CMK (cell line): ENCODE measurements at places on chromosomes 4 and X.
A peak's percentile ranks its signal among the peaks of the same experiment; 100 is the strongest.

GRCh38 chrX:97898798-97899197, 1015.1 kb downstream of the RPA4 start:
- DNase-seq = no peak

GRCh38 chr4:4671774-4672349, 130.0 kb upstream of the STX18 start:
- no peak for DNase-seq

DNA sequence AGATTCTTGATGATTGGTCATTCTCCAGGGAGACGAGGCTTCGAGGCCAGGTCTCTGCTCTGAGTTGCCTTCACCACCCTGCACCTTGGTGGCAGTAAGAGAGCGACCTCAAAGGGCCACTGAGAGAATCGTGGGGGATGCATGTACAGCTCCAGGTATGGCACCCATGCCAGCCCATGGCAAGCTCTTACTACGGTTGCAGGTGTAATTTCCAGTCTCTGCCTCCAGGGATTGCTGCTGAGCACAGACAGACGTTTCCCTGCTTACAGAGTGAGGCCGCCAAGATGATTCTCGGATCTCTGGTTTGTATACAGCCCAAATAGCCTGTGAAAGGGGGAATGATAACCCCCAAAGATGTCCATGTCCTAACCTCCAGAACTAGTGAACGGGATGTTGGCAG, 16.3 kb upstream of the DRD5 start:
- DNase-seq = no peak

- no peak for DNase-seq
These were observed 274.6 kb downstream of the RPA4 start for GRCh38 chrX:97158269-97158668.

DNA sequence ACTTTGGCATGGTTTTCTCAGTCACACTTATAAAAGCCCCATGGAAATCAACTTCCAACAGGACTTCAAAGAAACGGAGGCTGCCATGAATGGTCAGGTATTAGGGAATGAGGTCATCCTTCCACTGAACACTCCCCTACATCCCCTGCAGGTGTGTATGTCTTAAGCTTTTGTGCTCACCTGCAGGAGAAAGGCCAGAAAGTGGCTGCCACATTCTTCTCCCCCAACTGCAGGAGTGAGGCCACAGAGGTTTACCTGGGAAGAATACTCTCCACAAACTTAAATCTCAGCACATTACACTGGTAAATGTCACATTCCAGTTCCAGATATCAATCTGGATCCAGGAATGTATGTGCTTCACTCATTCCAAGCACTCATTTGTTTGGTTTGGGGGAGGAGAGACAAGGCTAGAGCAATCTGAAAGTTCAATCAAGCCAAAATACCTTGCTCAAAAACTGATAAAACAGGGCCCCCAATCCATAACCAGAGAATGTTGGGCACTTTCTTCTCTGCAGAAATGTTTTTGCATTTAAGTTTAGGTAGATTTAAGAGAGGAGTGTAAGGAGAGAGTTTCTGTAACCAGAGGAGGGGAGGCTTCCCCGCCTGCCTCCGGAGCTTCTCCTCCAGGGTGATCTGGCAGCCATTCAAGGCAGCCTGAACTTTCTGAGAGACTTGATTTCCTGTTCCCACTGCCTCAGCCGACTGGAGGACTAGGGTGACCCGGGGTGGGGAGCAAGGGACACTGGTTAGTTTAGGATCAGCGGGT, 15.4 kb downstream of the FAM9C start:
- DNase-seq = no peak

GRCh38 chr4:6732441-6733357, 16.7 kb downstream of the BLOC1S4 start:
- DNase-seq = peak; percentile 61
